ENCODE measurements at places on chromosomes 16 and 17. TPM values are rescaled to one million over a fixed set of nuclear protein-coding genes. Genes with fewer than 3 reads are reported as not detected.

DNA sequence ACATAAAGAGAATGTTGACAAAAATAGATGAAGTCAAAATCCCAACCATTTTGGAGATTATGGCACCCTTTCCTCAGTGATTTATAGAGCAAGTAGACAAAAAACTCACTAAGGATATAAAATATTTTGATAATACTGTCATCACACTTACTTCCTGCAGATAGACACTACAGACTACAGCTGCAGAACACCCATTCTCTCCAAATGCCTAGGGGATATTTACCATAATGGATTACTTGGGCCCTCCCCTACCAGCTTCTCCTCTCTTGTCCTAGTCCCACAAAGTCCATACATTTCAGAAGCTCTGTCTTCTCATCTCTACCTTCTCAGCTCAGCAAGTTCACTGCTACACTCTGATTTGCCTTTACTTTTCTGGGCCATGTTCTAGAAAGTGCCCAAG is 37.2 kb upstream of the CCNF start:
- H3K36me3 ChIP-seq = no peaks in the 10 kb centered on the region
- H3K27me3 ChIP-seq = peaks cover 18% of the 10 kb centered on the region
- DNase-seq = no peak
- H3K27ac ChIP-seq = no peak overlapping the region

The NACA2 gene
- not detected for polyA plus RNA-seq

DNA sequence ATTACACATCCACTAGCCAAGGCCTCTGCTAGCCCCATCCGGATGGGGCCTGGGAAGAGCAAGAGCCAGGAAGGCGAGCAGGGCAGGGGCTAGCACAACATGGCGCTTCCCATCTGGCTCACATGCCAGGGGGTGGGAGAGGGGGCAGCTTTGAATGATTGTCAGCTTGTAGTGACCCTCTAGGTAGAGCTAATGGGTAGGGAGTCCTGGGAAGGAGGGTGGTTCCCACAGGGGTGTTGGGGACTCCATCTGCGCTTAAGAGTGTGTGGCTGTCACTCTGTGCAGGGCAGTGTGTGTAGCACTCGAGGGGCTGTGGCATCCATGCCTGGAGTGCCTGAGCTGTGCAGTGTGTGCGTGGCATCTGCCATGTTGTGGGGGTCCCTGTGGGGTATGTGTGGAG is 24.5 kb downstream of the ARHGAP23 start:
- peak overlapping the region; percentile 94 for H3K27ac ChIP-seq
- no peaks in the 10 kb centered on the region for H3K27me3 ChIP-seq

- no peaks in the 10 kb centered on the region for H3K36me3 ChIP-seq
- H3K4me1 ChIP-seq = peaks cover 4% of the 10 kb centered on the region
- H3K4me3 ChIP-seq = no peak overlapping the region
- no peak for DNase-seq
- no peaks in the 10 kb centered on the region for H3K27me3 ChIP-seq
These were observed 8.6 kb upstream of the TSPOAP1 start for GRCh38 chr17:58337210-58337599.

- H3K27ac ChIP-seq = no peak overlapping the region
- no peaks in the 10 kb centered on the region for H3K4me1 ChIP-seq
- no peak overlapping the region for H3K4me3 ChIP-seq
- DNase-seq = no peak
- H3K27me3 ChIP-seq = no peaks in the 10 kb centered on the region
These were observed 518.6 kb upstream of the WSB1 start for GRCh38 chr17:26775219-26775822.

The RHBDL3 gene
- polyA plus RNA-seq = 0.11 TPM

- H3K36me3 ChIP-seq = no peaks in the 10 kb centered on the region
- DNase-seq = no peak
- H3K27ac ChIP-seq = no peak overlapping the region
- no peaks in the 10 kb centered on the region for H3K27me3 ChIP-seq
These were observed 206.5 kb upstream of the CDH5 start for GRCh38 chr16:66159987-66160386.

The OR1E2 gene
- not detected for polyA plus RNA-seq

The KCTD11 gene
- 6.7 TPM for polyA plus RNA-seq

The PIMREG gene
- 26.3 TPM for polyA plus RNA-seq

DNA sequence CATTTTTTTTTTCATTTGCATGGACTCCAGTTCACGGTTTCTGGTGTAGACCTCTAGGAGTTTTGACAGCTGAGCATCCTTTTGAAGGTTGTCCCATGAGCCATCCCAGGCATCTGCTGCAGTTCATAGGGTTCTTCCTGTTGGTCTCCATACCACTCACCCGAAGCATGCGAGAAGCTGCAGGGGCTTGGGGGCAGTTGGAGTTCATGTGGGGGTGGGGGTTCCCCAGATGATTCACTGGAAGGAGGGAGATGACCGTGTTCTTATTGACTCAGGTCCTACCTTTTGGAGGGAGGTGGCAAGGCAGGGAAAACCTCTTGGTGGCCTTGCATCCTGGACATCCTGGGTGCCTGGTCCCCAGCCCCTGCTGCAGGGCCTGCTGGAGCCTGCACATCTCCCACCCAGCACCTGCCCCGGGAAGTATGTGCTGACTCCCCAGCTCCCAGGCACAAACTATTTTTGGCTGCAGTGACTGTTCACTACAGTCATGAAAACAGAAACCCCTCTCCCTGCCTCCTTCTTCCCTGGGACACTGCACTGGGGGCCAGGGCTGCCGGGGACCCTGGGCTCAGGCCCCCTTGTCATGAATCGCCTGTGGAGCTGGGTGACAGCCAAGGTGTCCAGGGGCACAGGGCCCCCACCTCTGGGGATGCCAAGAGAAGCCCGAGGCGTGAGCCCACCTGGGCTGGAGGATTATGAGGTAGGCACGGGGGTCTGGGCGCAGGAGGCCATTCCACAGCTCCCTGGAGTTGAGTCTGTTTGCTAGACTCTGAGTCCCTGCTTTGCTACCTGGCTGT is 64.9 kb upstream of the LGALS9 start:
- peak overlapping the region; percentile 76 for H3K27ac ChIP-seq
- no peak overlapping the region for H3K4me3 ChIP-seq
- peaks cover 54% of the 10 kb centered on the region for H3K4me1 ChIP-seq
- H3K27me3 ChIP-seq = no peaks in the 10 kb centered on the region
- peak; percentile 32 for DNase-seq

GRCh38 chr17:77365584-77366186 is 224.9 kb downstream of the SEC14L1 start:
- no peak overlapping the region for H3K27ac ChIP-seq
- H3K4me3 ChIP-seq = no peak overlapping the region
- H3K36me3 ChIP-seq = no peaks in the 10 kb centered on the region
- no peaks in the 10 kb centered on the region for H3K27me3 ChIP-seq
- DNase-seq = peak; percentile 33

- no peak for DNase-seq
- no peak overlapping the region for H3K27ac ChIP-seq
- no peaks in the 10 kb centered on the region for H3K4me1 ChIP-seq
These were observed 5.4 kb upstream of the MMD start for GRCh38 chr17:55426851-55427586.

DNA sequence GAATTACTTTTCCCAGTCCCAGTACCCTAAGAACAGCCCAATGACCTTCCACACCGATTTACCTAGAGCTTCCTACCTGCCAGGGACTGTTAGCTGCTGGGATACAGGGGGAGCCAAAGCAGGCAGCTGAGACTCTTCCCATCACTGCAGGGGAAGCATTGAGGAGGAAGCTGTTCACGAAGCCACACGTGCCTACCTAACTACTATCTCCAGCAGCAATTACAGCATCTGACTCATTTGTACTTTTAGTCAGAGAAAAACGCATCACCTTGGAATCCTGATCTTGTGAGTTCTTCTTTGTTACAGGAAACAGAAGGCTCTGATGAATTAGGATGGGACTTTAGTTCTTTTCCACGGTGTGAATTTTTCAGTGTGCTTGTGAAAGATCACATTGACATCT is 113.7 kb upstream of the DHX40 start:
- H3K36me3 ChIP-seq = no peaks in the 10 kb centered on the region
- H3K4me3 ChIP-seq = no peak overlapping the region
- H3K27ac ChIP-seq = no peak overlapping the region
- no peaks in the 10 kb centered on the region for H3K4me1 ChIP-seq
- no peak for DNase-seq

The GNAO1 gene
- polyA plus RNA-seq = not detected

- H3K27ac ChIP-seq = no peak overlapping the region
- no peak for DNase-seq
- H3K36me3 ChIP-seq = no peaks in the 10 kb centered on the region
- H3K27me3 ChIP-seq = no peaks in the 10 kb centered on the region
- no peaks in the 10 kb centered on the region for H3K4me1 ChIP-seq
- H3K4me3 ChIP-seq = no peak overlapping the region
These were observed 91.6 kb upstream of the DNAH9 start for GRCh38 chr17:11506635-11507034.

The GPR142 gene
- polyA plus RNA-seq = not detected

GRCh38 chr17:75854881-75855309 is 240 bp downstream of the WBP2 start:
- no peaks in the 10 kb centered on the region for H3K27me3 ChIP-seq
- no peak for DNase-seq
- H3K4me1 ChIP-seq = peaks cover 39% of the 10 kb centered on the region
- peak overlapping the region; percentile 89 for H3K27ac ChIP-seq
- H3K36me3 ChIP-seq = no peaks in the 10 kb centered on the region

DNA sequence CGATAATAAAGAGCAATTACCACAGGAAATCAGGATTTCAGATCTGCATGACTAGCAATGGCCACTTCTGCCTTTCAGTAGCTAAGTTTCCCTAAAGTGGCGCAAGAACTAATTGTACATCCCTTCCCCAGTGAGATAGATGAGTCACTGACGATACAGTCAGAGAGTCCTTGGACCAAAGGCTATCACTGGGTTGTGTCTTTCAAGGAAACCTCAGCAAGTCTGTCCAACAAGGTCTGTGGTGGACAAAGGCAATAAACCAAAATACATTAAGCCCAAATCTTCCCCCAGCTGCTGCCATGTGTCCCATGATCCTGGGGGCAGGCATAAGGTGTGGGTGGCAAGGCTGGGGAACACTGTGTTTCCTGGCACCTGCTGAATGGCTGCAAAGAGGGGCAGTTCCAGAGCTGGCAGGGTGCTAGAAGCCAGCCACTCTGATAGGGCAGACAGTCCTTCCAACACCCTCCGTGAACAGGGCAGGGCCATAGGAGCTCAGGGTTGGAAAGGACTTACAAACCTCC is 20.5 kb upstream of the MTMR4 start:
- H3K36me3 ChIP-seq = no peaks in the 10 kb centered on the region
- H3K27me3 ChIP-seq = peaks cover 10% of the 10 kb centered on the region
- H3K4me1 ChIP-seq = peaks cover 3% of the 10 kb centered on the region
- DNase-seq = no peak

DNA sequence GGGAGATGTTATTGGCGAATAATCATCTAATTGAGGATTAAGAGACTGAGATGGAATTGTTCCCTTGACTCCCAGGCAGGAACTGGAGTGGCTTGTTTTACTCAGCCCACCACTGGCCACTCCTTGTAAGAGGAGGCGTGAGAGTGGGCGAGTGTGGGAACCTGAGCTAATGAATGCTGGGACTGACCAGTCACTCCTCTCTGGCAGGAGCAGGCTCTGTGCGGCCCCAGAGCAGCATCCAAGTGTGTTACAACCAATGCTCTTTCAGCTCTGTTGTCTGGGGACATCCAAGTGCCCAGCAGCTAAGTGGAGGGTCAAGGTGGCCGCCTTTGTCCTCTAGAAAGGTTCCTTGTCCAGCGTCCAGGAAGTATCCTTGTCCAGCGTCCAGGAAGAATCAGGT is 739.9 kb downstream of the CDH8 start:
- no peaks in the 10 kb centered on the region for H3K4me1 ChIP-seq
- no peak for DNase-seq
- H3K36me3 ChIP-seq = no peaks in the 10 kb centered on the region

DNA sequence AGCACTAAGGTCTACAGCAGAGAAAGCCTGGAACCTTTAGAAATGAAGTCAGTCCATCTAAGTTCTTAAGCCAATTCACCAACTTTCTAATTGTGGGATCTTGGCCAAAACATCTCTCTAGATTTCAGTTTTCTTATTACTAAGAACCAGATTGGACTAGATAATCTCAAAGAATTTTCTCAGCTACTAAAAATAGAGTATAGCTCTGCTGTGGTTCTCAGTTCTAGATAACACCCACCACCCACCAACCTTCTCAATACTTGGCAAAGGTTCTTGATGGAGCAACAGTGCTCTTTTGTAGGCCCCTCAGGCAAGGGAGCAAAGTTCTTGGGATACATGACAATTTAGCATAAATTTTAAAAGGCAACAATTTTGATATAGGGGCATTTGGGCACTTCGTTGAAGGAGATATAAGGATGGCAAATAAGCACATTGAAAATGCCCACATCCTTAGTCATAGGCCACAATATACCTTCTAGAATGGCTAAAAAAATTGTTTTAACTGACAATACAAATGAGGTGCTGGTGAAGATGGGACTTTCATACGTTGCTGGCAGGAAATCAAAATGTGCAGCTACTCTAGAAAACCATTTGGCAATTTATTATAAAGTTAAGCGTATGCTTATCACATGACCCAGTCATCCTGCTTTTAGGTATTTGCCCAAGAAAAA is 74.4 kb upstream of the TMEM132E start:
- H3K4me1 ChIP-seq = no peaks in the 10 kb centered on the region
- no peak overlapping the region for H3K4me3 ChIP-seq
- H3K36me3 ChIP-seq = no peaks in the 10 kb centered on the region
- H3K27me3 ChIP-seq = no peaks in the 10 kb centered on the region
- no peak overlapping the region for H3K27ac ChIP-seq
- no peak for DNase-seq

- H3K4me3 ChIP-seq = no peak overlapping the region
- peak; percentile 27 for DNase-seq
- H3K27me3 ChIP-seq = no peaks in the 10 kb centered on the region
- no peaks in the 10 kb centered on the region for H3K36me3 ChIP-seq
- peaks cover 32% of the 10 kb centered on the region for H3K4me1 ChIP-seq
These were observed 57.6 kb downstream of the RAI1 start for GRCh38 chr17:17738901-17739300.

- no peaks in the 10 kb centered on the region for H3K27me3 ChIP-seq
- DNase-seq = no peak
- no peaks in the 10 kb centered on the region for H3K36me3 ChIP-seq
- no peaks in the 10 kb centered on the region for H3K4me1 ChIP-seq
- H3K4me3 ChIP-seq = no peak overlapping the region
These were observed 24.7 kb upstream of the CDRT15 start for GRCh38 chr17:14261406-14261805.

DNA sequence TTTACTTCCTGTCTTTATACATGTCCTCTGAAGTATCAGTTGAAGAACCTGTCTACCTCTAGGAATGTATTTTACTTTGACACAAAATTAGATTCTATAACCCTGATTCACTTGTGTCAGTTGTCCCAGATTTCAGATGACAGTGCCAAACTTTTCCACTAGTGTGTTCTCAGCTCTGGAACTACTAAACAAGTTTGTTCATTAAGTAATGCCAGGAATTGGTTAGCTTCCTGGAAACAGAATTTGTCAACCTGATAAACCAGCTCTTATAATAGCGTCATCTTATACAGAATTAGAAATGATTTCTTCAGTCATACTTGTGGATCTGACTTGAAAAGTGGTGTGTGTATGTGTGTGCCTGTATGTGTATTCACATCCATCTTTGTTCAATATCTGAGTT is 7.4 kb downstream of the MAP3K3 start:
- H3K4me3 ChIP-seq = no peak overlapping the region
- no peaks in the 10 kb centered on the region for H3K27me3 ChIP-seq
- H3K36me3 ChIP-seq = peaks cover 9% of the 10 kb centered on the region
- no peak overlapping the region for H3K27ac ChIP-seq
- H3K4me1 ChIP-seq = peaks cover 45% of the 10 kb centered on the region
- peak; percentile 29 for DNase-seq
